LNCaP clone FGC (cell line): ENCODE measurements at places on chromosomes 7 and 10.
A peak's percentile ranks its signal among the peaks of the same experiment; 100 is the strongest.

GRCh38 chr10:86642499-86642898 lies 11.8 kb upstream of the OPN4 start:
- DNase-seq: no peak

- no peak for DNase-seq
These were observed 35.8 kb upstream of the DNMBP start for GRCh38 chr10:100045592-100045991.

- DNase-seq: peak; percentile 87
These were observed 6.9 kb downstream of the ITPRIP start for GRCh38 chr10:104331208-104331838.

GRCh38 chr7:141302617-141303016 lies 228.8 kb downstream of the TMEM178B start:
- no peak for DNase-seq

DNA sequence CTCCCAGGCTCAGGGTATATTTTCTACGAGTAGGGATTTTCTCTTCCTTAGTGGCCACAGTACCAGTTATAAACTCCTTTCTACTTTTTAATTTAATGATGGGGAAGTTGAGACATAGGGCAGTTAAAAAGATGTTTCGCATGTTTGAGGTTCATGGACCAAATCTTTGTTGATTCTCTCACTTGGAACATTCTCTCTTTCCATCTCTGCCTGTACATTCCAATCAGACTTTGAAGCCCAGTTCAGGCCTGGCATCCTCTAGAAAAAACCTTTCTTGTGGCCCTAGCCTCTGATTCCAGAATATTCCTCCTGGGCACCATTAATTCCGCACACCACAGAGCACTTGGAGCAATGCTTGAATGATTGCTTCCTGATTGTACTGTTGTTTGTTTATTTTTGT lies 18.5 kb downstream of the SLC13A4 start:
- DNase-seq: no peak
